ENCODE measurements at places on chromosomes 7 and 10. TPM values are rescaled to one million over a fixed set of nuclear protein-coding genes. Genes with fewer than 3 reads are reported as not detected.
A peak's percentile ranks its signal among the peaks of the same experiment; 100 is the strongest.

- peak; percentile 60 for DNase-seq
Observed at GRCh38 chr10:70890917-70891431, 2.6 kb upstream of the PCBD1 start.

GRCh38 chr10:34996843-34997242, 93.3 kb downstream of the CUL2 start:
- no peak for DNase-seq

LLCFC1 gene
- 0.61 TPM for polyA plus RNA-seq

DNA sequence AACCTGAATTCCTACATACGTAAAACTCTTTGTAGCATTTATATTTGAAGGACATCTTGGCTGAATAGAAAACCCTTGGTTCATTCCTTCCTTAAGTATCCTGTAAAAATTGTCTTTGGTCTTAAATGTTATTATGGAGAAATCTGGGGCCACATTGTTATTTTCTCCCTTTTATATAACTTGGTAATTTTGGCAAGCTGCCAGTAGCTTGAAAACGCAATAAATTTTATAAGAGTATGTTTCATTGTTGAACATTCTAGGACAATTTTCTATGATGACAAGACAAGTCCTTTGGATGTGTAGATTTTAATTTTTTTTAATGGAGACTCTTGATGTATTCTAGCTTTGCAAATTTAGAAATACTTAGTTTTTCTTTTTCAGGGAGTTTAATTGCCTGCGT, 191.9 kb downstream of the ABCA13 start:
- no peak for DNase-seq

PTPRZ1 gene
- 3.5 TPM for polyA plus RNA-seq

DUSP5 gene
- polyA plus RNA-seq, result 9.7 TPM

CALHM1 gene
- 0.06 TPM for polyA plus RNA-seq

GRCh38 chr7:36627836-36628235, 96.5 kb downstream of the AOAH start:
- DNase-seq, result no peak

PPP1R3C gene
- polyA plus RNA-seq, result 42.3 TPM

DENND2A gene
- 32.9 TPM for polyA plus RNA-seq

IRF5 gene
- 11.4 TPM for polyA plus RNA-seq
